ENCODE measurements at places on chromosomes 12 and 14.
A peak's percentile ranks its signal among the peaks of the same experiment; 100 is the strongest.

GRCh38 chr12:39892146-39892545 lies 213.7 kb downstream of the SLC2A13 start:
- no peak for DNase-seq

DNA sequence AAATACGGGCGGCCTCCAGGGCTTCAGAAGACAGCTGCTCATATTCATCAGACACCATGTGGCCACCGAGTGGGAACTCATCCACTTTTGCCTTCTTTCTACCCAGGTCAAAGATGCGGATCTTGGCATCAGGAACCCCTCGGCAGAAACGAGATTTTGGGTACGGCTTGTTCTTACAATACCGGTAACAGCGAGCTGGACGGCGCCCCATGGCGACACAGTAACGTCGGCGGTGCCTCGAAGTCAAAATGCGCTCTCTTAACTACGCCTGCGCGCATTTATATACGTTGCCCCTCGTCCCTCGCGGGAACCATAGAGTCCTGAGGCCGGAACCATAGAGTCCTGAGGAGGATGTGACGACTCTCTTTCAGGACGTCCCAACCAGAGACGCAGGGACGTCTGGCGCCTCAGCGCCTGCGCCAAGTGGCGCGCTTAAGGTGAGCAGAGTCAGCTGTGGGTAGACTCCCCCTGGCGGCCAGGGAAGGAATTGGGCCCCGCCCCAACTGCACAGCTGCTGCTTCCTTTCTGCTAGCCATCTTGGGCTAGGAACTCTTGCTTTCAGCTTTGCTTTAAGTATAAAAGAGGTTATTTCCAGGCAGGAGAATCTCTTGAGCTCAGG lies at the start of gene RPL10L:
Gene RPL10L (minus strand): TSS at position 256 of the 619 bp plus-strand sequence. CDS start 45 bp downstream, at position 211.
- no peak for DNase-seq

DNA sequence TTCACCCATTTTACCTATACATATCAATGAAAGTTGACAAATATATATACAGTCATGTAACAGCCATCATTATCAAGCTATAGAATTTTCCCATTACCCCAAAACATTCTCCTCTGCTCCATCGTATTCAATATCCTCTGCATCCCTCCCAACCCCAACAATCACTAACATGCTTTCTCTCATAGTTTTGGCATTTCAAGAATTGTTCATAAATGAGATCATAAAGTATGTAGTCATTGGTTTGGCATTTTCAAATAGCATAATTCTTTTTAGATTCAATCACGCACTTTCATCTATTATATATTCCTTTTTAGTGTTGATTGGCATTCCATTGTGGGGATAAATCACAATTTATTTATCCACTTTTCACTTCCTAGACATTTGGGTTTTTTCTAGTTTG lies 866.0 kb upstream of the TMEM132C start:
- DNase-seq, result no peak

DNA sequence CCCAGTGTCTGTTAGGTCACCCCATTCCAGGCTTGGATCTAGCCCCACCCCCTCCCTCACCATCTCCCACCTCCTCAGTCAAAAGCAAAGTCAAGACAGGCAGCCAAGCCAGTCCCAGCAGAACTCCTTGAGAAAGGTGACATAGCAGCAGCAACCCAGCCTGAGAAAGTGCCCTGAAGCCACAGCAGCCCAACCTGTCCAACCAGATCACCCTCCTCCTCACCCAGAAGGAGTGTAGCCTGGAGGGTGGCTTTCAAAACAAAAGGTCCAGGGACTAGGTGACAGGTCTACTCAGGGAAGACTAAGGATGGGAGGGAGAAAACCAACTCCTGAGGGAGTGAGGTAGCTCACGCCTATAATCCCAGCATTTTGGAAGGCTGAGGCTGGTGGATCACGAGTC lies 5.2 kb downstream of the RAB15 start:
- DNase-seq, result no peak

GRCh38 chr12:25456474-25456873 lies 96.6 kb downstream of the LMNTD1 start:
- DNase-seq, result no peak

- no peak for DNase-seq
Measured at GRCh38 chr12:25723336-25723735, 170.3 kb upstream of the LMNTD1 start.

GRCh38 chr12:80087486-80088213 lies 11.7 kb upstream of the OTOGL start:
- no peak for DNase-seq

GRCh38 chr12:48815126-48816110 lies 2.9 kb upstream of the CACNB3 start:
- peak; percentile 26 for DNase-seq

DNA sequence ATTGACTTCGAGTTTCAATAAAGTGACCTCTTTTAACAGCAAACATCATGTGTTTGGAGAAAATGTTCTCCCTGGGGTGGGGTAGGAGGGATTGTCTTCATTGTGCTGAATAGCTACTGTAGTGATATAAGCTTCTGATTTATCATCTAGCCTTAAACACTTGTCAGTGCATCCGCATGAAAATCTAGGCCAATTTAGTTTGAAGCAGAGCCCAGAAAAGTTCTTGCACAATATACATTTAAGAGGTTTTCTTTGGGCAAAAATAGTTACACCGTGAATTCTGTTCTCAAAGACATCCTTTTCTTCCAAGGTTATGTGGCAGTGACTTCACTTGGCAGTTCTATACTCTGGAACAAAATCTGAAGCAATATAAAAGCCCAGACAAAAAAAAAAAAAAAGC lies 136.0 kb upstream of the IFNG-AS1 start:
- no peak for DNase-seq

- DNase-seq, result no peak
Measured at GRCh38 chr12:11953523-11953922, 117.2 kb upstream of the BCL2L14 start.

DNA sequence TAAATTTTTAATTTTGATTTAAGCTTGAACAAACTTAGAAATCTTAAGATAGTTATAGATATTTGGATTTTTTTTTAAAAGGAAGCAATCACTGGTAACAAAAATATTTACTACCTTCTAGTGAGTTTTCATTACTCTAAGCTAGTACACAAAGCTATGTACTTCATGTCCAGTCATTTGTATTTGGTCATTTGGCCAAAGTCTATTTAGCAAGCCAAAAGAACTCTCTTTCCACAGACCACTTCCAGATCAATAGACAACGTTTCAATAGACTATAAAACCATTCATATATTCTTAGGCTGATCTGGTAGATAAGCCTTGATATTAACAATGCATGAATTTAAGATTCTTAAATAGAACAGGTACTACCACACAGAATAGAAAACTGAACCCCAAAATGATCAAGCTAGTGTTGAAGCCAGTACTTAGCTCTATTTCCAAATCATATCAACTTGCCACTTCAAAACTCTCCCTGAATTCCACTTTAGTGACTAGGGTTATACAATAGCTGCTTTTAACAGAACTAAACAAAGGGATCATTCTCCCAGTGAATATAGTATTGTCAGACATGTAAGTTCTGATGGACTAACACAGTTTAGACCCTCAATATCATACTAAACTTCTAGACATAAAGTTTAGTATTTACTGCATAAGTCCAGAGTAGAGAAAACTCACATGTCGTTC lies 21.7 kb downstream of the CAPRIN2 start:
- no peak for DNase-seq

- DNase-seq, result no peak
Measured at GRCh38 chr12:53602176-53602864, 23.9 kb downstream of the ATF7 start.

- no peak for DNase-seq
Measured at GRCh38 chr12:57826400-57826799, 7.9 kb upstream of the AVIL start.

All from T-helper 2 cell (primary cell).